ENCODE measurements at places on chromosomes 11 and 22. TPM values are rescaled to one million over a fixed set of nuclear protein-coding genes. Genes with fewer than 3 reads are reported as not detected.

Gene MPZL2
- total RNA-seq: not detected

Gene A4GALT
- total RNA-seq: 14.4 TPM

Gene TRIM5
- total RNA-seq: 12.2 TPM

Gene NUCB2
- 33.0 TPM for total RNA-seq

Gene GRK3
- total RNA-seq: 3.1 TPM

Gene TRPC6
- total RNA-seq: 1.4 TPM

Gene TSGA10IP
- not detected for total RNA-seq

Gene LDHAL6A
- not detected for total RNA-seq

Gene MIOX
- total RNA-seq: not detected

Gene UBQLNL
- not detected for total RNA-seq

Gene SSRP1
- 248 TPM for total RNA-seq

Gene MYOD1
- not detected for total RNA-seq

Gene GGTLC3
- not detected for total RNA-seq

Gene CYB561A3
- 50.3 TPM for total RNA-seq

Gene MS4A6A
- total RNA-seq: not detected

Gene C11orf65
- total RNA-seq: 0.20 TPM

Gene NCAM1
- not detected for total RNA-seq

Gene FCHSD2
- 11.0 TPM for total RNA-seq

Gene SDF2L1
- total RNA-seq: 64.1 TPM

Gene TESMIN
- 7.0 TPM for total RNA-seq

Gene C11orf16
- total RNA-seq: not detected

Gene UPK3A
- total RNA-seq: not detected

Gene LRRC75B
- total RNA-seq: 8.9 TPM

Gene OR52N4
- total RNA-seq: not detected

Gene HTR3B
- total RNA-seq: not detected

Gene CSF2RB
- not detected for total RNA-seq

Gene RAG1
- 0.29 TPM for total RNA-seq

Gene PLCB3
- total RNA-seq: 18.8 TPM

Gene NCF4
- not detected for total RNA-seq

Gene TYMP
- total RNA-seq: 19.4 TPM

Gene TMEM184B
- total RNA-seq: 45.9 TPM

Gene PHLDB1
- 10.0 TPM for total RNA-seq

Gene PGA5
- total RNA-seq: not detected

Gene TRIM68
- 6.9 TPM for total RNA-seq

Gene OR56A1
- not detected for total RNA-seq

Gene CCDC87
- total RNA-seq: 0.60 TPM

All from A549 treated with RU486 at 1 μM for 4 hours (cell line).